ENCODE measurements at places on chromosomes 4 and X.

DNA sequence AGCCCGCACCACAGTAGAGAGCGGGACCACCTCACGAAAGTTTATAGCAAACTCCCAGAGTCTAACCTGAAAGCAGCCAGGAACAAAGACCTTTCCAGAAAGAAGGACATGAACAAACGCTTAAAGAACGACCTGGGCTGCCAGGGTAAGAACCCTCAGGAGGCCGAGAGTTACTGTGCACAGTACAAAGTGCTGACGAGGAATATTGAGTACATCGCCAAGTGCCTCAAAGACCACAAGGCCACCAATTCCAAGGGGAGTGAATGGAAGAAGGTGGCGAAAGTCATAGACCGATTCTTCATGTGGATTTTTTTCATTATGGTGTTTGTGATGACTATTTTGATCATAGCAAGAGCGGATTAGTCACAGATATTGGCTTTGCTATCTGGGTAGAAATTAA is 19.0 kb downstream of the CHRNA9 start:
- no peak for DNase-seq

DNA sequence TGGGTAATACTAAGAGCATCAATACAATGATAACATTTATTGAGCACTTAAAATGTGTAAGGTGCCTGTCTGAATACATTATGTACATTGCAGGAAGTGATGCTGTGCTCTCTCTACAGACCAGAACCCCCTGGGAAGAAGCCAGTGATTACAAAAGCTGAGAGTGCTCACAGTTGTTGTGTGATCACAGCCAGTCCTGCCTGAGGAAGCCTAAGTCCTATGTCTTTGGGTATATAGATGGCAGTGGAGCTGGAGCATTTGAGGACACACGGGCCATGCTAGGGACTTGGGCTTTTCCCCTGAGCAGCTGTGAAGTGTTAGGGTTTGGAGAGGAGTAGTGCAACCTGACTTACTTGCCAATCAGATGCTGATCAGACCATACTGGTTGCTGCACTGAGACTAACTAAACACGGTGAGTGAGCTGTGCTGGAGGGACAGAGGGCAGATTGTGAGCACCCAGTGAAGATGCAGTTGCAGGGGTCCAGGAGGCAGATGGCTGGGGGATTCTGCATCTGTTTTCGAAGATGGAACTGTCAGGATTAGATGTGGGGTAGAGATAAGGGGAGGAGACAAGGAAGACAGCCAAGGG is 60.8 kb upstream of the TBC1D14 start:
- no peak for DNase-seq

GRCh38 chrX:45083314-45083713 is 117.4 kb downstream of the DIPK2B start:
- DNase-seq = peak; percentile 18

- no peak for DNase-seq
Observed at GRCh38 chr4:156197216-156197615, 243.6 kb upstream of the CTSO start.

DNA sequence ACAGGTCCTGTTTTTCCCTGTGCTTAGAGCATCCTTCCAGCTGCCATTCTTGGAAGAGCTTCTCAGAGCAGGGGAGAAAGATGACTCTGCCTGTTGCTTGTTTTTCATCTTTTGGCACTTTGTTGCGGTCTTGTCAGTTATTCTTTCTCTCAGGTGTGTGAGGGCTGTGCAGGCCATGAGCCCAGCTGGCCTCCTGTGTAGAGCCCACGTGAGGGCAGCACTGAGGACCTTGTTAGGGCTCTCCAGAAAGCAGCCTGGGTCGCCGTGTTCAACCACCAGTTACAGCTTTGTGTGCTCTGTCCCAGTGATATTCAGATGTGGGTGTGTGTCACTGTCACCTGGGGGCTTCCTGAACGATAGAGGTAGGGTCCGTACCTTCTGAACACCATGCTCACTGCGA is 52.8 kb downstream of the NOP14 start:
- DNase-seq = no peak

- no peak for DNase-seq
Observed at GRCh38 chrX:55452833-55453124, 852 bp downstream of the MAGEH1 start.

- no peak for DNase-seq
Observed at GRCh38 chr4:123593655-123594054, 197.1 kb downstream of the SPRY1 start.

- DNase-seq = peak; percentile 33
Observed at GRCh38 chrX:118254611-118255010, 91.3 kb upstream of the WDR44 start.

GRCh38 chrX:78997870-78998558 is 52.8 kb downstream of the P2RY10 start:
- DNase-seq = peak; percentile 39

DNA sequence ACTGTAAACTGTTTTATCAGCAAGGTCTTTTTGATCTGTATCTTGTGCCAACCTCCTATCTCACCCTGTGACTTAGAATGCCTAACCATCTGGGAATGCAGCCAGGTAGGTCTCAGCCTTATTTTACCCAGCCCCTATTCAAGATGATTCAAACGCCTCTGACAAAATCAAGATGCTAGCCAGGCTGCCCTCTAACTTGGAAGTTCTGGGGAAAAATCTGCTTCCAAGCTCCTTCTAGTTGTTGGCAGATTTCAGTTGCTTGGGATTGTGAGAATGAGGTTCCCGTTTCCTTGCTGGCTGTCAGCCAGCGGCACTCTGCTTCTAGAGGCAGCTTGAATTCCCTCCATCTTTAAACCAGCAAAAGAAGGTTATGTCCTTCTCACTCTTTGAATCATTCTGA is 34.7 kb downstream of the LUZP4 start:
- DNase-seq = no peak

DNA sequence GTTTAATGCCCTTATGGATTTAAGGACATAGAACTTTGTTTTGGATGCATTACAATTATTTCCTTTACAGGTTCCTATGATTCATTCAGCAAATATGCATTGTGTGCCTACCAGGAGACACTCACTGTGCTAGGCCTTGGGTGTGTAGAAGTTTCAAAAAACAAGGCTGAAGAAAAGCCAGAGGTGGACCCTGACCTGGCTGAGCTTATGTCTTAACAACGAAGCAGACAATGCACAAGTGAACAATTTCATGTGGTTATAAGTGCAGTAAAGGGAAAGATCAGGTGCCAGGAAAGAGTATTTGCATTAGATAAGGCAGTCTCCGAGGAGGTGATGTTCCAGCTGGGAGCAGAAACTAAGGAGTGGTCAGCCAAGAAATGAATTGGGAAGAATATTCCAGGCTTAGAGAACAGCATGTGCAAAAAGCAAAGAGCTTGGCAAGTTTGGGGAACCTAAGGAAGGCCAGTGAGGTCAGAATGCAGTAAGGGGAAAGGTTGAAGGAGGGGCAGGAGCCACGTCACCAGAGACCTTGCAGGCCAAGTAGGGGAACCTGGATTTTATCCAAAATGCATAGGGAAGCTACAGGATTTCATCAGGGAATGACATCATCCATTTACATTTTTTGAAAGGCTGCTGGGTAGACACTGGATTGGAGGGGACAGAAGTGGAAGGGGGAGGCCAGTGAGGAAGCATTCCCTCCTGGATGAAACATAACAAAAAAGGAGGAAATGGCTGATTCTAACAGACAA is 193.6 kb downstream of the SOWAHB start:
- DNase-seq = no peak

DNA sequence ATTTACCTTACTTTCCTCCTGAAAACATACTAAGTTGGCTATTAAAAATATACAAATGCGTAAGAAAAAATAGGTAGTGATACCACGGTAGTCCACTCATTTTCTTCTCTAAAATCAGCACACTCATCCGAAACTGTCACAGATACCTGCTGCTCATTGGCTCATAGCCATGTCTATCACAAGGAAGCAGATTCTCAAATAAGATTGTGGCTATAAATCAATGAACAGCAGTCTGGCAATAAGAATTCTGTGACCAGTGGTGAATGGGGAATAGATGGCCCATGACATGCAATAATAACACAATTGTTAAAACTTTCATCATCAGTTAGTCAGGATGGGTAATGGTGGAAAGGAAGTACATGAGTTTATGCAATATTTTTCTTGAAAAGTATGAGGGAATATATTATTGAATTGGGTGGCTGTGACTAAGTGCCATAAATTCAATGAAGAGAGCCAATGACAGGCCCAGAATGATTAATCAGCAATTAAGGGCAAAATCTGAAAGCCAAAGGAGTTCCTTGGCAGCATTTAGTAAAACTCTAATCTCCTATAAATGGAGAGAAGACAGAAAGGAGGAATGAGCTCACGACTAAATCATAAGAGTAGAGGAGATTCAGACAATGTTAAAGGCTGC is 202.3 kb upstream of the NEIL3 start:
- DNase-seq = no peak

DNA sequence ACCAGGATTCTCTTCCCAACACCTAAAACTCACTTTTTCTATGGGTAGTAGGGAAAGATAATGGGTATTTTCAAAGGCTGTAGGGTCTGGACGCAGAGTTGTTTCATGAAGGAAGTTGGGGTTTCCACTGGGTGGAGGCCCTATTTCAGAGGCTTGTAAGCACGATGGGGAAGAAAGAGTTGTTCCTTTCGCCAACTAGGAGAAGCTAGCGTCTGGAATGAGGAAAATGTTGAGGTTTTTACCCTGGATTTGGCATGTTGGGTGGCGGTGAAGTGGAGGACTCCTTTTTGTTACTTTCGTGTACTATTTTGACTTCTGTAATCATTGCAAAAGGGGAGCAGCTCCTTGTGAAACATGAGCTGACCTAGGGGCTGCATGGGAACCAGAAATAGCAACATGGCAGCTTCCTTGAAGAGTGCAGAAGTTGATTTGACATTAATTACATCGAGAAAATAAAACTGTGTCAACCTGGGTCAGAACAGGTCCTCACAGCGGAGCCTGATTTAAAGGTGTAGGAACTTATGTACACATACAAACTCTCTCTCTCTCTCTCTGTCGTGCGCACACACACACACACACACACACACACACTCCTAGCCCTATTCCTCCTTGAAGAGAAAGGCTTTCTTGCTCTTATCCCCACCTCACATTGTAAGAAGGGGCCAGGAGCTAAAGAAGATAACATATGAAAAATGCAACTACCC is 19.1 kb downstream of the VSIG4 start:
- no peak for DNase-seq

Measured in CD4-positive, alpha-beta T cell treated with Interleukin-12 subunit alpha and Interleukin-12 subunit beta, for 1 hour (primary cell).